ENCODE measurements at places on chromosomes 6 and 20. TPM values are rescaled to one million over a fixed set of nuclear protein-coding genes. Genes with fewer than 3 reads are reported as not detected.
A peak's percentile ranks its signal among the peaks of the same experiment; 100 is the strongest.

DNA sequence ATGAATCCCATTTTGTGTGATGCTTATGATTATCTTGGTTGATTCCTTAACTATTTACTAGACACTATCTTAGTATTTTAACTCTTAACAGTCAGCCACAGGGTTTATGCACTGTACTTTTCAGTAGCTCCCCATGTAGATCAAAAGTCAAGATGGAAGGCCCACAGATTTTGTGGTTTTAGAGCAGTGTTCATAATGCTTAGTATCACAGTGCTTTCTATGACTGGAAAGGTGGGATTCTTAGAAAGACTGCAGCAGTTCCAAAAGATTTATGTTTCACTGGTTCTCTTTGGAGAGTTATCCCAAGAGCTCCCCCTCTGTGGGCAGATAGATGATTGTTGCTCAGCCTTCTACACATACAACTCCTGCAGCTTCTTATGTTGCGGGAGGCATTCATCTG, 34.5 kb downstream of the ANKRD6 start:
- H3K27ac ChIP-seq, result no peak overlapping the region
- no peak overlapping the region for H3K4me3 ChIP-seq
- no peak for DNase-seq
- H3K36me3 ChIP-seq, result no peaks in the 10 kb centered on the region
- no peaks in the 10 kb centered on the region for H3K27me3 ChIP-seq

- no peaks in the 10 kb centered on the region for H3K27me3 ChIP-seq
- no peak for DNase-seq
- H3K4me3 ChIP-seq, result no peak overlapping the region
- H3K36me3 ChIP-seq, result no peaks in the 10 kb centered on the region
- no peak overlapping the region for H3K27ac ChIP-seq
These were observed 10.9 kb downstream of the DEFB129 start for GRCh38 chr20:237929-238328.

DNA sequence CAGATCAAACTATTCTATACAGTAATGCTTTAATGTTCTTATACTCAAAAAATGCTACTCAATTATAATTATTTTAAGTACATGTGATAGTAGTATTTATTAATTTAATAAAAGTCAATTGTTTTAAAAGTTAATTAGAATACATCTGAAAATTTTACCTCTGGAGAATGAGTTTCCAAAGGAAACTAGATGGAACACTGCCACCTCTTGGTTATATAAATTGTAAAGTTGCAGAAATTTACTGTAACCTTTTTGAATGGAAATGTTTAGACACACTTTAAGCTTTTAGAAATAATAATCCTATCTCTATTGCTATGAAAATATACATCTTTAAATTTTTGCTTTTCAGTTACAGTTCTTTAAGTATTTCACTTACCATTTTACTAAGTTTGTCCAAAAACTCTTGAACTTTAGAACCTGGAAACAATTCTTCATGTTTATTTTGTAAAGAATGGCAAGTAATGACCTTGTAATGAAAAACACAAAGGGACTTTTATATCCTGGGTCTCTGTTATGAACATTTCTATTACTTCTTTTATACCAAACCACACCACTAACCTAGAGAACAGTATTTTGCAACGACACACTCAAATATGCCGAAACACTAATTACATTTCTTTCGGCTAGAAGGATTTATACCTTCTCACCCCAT, 10.9 kb upstream of the BMP5 start:
- H3K36me3 ChIP-seq, result no peaks in the 10 kb centered on the region
- DNase-seq, result peak; percentile 35
- peaks cover 44% of the 10 kb centered on the region for H3K4me1 ChIP-seq
- no peak overlapping the region for H3K27ac ChIP-seq

DNA sequence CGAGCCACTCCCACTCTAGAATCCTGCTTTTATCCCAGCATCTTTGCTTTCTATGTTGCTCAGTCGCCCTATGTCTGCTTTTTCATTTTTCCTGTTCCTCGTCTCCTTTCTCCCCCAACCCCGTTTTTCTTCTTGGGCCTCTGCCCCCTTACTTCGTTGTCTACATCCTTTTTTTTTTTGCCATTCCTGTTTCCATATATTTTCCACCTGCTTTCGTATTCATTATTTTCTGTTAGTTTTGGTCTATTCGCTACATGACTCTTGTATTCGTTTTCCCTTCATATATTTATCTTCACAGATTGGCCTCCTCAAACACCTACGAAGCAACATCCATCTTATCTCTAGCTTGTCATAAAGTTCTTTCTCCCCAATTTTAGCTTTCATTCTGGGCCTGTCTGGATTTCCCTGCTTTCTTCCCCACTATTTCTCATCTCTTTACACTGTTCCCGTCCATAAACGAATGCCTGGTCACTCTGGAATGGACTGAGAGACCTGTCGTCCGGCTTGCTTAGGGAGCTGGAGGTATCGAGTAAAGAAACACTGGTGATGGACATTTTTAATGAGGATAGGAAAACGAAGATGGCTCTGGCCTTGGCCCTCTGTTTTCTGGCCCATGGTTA, 915 bp downstream of the PRRC2A start:
- H3K4me3 ChIP-seq, result peak overlapping the region; percentile 76
- no peak for DNase-seq
- H3K4me1 ChIP-seq, result peaks cover 4% of the 10 kb centered on the region

- peaks cover 26% of the 10 kb centered on the region for H3K27me3 ChIP-seq
- no peak for DNase-seq
- H3K36me3 ChIP-seq, result no peaks in the 10 kb centered on the region
- no peaks in the 10 kb centered on the region for H3K4me1 ChIP-seq
These were observed 432 bp upstream of the KHDRBS2 start for GRCh38 chr6:62286470-62286843.

- H3K27me3 ChIP-seq, result peaks cover 5% of the 10 kb centered on the region
- H3K36me3 ChIP-seq, result peaks cover 19% of the 10 kb centered on the region
- peak within 1 kb of the TSS; percentile 61 for H3K4me3 ChIP-seq
These were observed at the start of the genes CFAP61 and CRNKL1 for GRCh38 chr20:20052074-20052970. TSS of gene CFAP61 (plus strand) at chr20:20052532. CDS start at chr20:20056654, 4,122 bp downstream. TSS of gene CRNKL1 (minus strand) at chr20:20052466. CDS start at chr20:20052342, 124 bp downstream.

DNA sequence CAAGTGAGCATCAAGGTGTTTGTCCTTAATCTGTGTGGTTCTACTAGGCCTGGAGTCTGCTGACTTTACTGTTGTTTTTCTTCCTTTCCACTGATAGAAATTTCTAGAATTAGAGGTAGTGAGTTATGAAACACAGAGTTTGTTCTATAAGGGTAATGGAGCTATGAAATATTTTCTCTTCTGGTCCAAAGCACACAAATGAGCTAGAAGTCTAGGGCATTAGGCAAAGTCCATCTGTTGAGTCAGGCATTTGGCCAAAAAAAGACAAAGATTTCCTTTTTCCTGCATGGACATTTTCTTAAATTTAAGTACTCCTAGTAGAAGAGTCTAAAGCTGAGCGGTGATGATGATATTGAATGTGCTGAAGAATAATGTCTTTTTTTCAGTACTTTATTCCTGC, 174.3 kb upstream of the STXBP5 start:
- no peaks in the 10 kb centered on the region for H3K36me3 ChIP-seq
- no peaks in the 10 kb centered on the region for H3K4me1 ChIP-seq
- DNase-seq, result no peak
- H3K27ac ChIP-seq, result no peak overlapping the region
- H3K4me3 ChIP-seq, result no peak overlapping the region
- H3K27me3 ChIP-seq, result no peaks in the 10 kb centered on the region

- H3K4me3 ChIP-seq, result no peak overlapping the region
- H3K4me1 ChIP-seq, result peaks cover 18% of the 10 kb centered on the region
- DNase-seq, result peak; percentile 85
- no peaks in the 10 kb centered on the region for H3K27me3 ChIP-seq
- peak overlapping the region; percentile 80 for H3K27ac ChIP-seq
These were observed 334.1 kb upstream of the CITED2 start for GRCh38 chr6:139708337-139709199.

GRCh38 chr6:26322645-26323482, 42.1 kb upstream of the BTN3A2 start:
- peak; percentile 65 for DNase-seq
- H3K4me1 ChIP-seq, result peaks cover 13% of the 10 kb centered on the region
- no peaks in the 10 kb centered on the region for H3K36me3 ChIP-seq
- peaks cover 7% of the 10 kb centered on the region for H3K27me3 ChIP-seq

- peaks cover 16% of the 10 kb centered on the region for H3K4me1 ChIP-seq
- H3K4me3 ChIP-seq, result no peak overlapping the region
- DNase-seq, result no peak
- H3K27ac ChIP-seq, result no peak overlapping the region
These were observed 131.2 kb upstream of the CCN2 start for GRCh38 chr6:132082421-132082820.

GRCh38 chr20:51387125-51387875, 155.2 kb downstream of the NFATC2 start:
- H3K27ac ChIP-seq, result no peak overlapping the region
- no peak for DNase-seq
- H3K27me3 ChIP-seq, result no peaks in the 10 kb centered on the region
- H3K36me3 ChIP-seq, result peaks cover 8% of the 10 kb centered on the region
- no peaks in the 10 kb centered on the region for H3K4me1 ChIP-seq

The IPCEF1 gene
- not detected for polyA plus RNA-seq

The ANGPT4 gene
- 0.15 TPM for polyA plus RNA-seq

The ZFP64 gene
- 9.6 TPM for polyA plus RNA-seq

The ID1 gene
- polyA plus RNA-seq, result 223 TPM

Data from cardiac muscle cell (in vitro differentiated cells and primary cell).